Stimulated activated CD4-positive, alpha-beta T cell treated with anti-CD3 and anti-CD28 coated beads, TNF-alpha, amount 100 ng/mL, for 24 hours (primary cell): ENCODE measurements at places on chromosomes 5 and 9.

DNA sequence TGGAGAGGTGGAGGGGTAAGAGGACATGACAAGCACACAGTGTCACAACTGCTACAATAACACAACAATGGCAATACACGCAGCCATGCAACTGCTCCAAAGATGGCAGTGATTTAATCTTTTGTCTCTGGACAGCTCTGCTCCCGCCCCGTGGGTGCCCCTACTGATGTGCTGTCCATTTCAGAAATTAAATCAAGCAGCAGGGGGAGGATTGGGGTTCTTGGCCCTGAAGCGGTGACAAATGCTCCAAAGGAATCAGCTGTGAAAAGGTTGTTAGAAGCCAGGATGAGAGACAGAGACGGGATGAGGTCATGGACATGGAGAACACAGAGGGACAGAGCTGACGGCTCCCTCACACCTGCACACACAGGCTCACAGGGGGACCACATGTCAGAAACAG lies 22.6 kb downstream of the CNTFR start:
- DNase-seq = no peak

DNA sequence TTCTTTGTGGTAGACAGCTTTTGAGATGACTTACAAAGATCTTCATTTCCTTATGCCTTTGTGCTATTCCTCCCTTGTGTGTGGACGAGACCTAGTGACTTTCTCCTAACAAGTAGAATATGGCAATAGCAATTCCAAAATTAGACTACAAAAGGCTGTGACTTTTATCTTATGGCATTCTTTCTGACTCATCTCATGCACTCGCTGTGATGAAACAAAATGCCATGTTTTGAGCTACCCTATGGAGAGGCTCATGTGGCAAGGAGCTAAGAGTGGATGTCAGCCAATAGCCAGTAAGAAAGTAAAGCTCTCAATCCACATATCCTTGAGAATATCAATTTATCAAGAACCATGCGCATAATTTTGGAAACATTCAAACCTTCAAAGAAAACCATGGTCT lies 380.5 kb upstream of the SMC2 start:
- no peak for DNase-seq

- DNase-seq = no peak
These were observed 250.0 kb downstream of the NR3C1 start for GRCh38 chr5:143153332-143154119.

- no peak for DNase-seq
These were observed 157.2 kb upstream of the ISL1 start for GRCh38 chr5:51225789-51226742.

GRCh38 chr9:137449081-137449844 lies 8.1 kb upstream of the ENTPD8 start:
- no peak for DNase-seq

DNA sequence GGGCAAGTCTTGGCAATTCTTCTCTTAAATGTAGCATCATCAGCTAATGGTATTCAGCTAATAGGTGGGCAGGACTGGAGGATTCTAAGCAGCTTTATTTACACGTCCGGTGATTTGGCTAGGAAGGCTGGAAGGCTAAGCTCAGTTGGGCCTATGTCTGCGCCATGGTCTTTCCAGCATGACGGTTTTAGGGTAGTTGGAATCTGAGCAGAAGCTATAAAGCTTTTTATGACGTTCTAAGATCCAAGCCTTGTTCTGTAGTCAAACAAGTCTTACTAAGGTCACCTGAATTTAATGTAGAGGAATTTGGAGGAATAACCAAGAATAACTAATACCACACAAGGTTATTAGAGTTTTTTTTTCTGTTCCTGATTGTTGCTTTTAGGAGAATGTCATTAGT lies 66.2 kb downstream of the CDC42SE2 start:
- no peak for DNase-seq

DNA sequence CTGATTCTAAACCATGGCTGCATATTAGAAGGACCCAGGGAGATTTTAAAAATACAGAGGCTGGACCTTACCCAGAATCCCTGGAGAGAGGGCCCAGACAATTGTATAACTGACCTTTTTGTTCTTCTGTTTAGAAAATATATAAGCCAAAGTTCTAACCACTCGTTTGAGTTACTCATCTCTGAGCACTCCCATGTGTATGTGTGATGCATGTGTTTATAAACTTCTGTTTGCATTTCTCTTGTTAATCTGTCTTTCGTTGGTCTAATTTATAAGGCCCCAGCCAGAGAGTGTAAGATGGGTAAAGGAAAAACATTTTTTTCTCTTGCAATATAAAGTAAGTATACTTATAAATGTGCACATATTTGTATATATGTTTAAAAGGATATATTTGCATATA lies 443.9 kb downstream of the ZNF608 start:
- DNase-seq = no peak

- no peak for DNase-seq
These were observed 356.5 kb downstream of the CCDC171 start for GRCh38 chr9:15909297-15909696.

DNA sequence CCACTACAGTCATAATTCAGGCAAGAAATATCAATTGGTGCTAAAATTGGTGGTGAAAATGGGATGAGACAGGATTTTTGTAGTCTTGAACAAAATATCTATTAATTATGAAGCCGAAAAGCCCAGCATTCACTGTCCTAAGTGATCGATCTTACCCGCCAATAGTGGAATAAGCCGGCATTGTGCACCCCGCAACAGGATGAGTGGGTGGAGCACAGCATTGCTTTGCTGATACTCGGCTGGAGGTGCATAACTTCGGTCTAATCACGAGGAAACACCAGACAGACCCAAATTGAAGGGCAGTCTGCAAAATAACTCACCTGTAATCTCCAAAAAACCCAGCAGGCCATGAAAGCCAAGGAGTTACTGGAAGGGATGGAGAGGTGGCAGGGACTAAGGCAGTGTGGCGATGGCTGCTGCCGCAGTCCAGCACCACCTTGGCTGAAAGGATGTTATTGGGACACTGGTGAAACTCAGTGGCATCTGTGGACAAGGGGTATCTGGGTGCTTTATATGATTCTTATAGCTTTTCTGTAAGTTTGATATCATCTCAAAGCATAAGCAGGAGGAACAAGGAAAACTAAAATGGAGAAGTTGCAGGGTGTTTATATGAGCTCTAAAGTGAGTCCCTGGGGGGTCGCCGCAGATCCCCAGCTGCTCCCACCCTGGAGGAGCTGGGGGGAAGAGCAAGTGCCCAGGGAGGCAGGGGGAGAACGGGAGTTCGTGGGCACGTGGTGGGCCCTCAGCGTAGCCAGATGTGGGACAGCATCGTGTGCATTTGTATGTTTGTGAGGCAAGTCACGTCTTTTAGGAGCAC lies 45.2 kb downstream of the AHRR start:
- DNase-seq = no peak

- DNase-seq = no peak
These were observed 50.7 kb downstream of the SLC44A1 start for GRCh38 chr9:105295201-105295550.

DNA sequence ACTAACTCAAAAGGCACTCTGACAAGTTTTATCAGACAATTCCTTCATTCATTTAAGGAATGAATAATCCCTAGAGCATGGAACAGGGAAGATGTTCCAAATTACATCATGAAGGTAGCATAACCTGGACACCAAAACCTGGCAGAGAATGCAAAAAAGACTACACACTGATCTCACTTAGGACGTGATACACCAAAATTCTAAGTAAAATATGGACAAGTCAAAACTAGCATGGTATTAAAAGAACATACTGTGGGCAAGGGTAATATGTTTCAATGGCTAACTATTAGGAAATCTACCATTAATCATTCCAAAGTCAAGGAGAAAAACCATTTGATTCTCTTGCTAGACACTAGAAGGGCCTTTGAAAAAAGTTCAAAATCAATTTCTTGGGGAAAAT lies 176.5 kb downstream of the HSPA4 start:
- DNase-seq = no peak

DNA sequence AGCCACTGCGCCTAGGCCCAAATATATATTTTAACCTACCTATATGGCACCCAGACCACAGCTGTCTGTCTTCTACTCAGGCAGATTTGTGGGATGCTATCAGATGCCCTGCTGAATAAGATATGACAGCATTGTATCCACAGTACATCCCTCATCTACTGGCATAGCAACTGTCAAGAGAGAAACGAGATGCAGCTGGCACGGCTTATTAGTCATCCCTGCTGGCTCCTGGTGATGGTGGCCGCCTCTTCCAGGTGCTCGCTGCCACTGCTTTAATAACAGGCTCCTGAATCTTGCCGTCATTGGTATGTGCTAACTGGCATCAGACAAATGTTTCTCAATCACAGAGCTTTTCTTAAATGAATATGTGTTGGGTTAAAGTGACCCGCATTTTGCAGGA lies 34.0 kb downstream of the B4GALT1 start:
- no peak for DNase-seq

DNA sequence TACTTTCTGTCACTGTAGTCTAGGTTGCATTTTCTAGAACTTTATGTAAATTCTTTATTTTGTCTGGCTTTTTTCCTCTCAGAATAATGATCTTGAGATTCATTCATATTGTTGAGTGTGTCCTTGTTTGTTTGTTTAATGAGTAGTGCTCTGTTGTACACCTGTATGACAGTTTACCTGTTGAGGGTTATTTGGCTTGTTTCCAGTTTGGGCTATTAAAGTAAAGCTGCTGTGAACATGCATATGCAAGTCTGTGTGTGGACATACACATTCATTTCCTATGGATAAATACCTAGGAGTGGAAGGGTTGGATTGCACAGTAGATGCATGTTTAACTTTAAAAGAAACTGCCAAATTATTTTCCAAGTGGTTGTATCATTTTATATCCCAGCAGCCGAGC lies 30.4 kb downstream of the MVB12B start:
- DNase-seq = no peak

- no peak for DNase-seq
These were observed 73.9 kb downstream of the RORB start for GRCh38 chr9:74570879-74571512.

DNA sequence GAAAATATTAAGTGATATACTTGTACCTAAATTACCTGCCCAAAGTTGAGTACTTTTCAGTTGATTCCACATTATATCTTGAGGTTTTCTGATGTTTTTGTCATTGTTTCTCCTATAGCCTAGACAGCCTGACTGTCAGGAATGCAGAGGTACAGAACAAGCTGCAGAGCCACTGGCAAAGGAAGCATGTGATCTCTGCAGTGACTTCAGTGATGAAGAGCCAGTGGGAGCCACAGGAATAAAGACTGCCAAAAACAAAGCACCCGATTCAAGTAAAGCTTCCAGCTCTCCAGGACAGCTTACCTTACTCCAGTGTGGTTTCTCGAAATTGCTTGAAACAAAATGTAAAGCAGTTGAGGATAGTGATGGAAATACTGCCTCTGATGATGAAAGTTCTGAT lies 96.3 kb downstream of the ERCC6L2 start:
- no peak for DNase-seq

DNA sequence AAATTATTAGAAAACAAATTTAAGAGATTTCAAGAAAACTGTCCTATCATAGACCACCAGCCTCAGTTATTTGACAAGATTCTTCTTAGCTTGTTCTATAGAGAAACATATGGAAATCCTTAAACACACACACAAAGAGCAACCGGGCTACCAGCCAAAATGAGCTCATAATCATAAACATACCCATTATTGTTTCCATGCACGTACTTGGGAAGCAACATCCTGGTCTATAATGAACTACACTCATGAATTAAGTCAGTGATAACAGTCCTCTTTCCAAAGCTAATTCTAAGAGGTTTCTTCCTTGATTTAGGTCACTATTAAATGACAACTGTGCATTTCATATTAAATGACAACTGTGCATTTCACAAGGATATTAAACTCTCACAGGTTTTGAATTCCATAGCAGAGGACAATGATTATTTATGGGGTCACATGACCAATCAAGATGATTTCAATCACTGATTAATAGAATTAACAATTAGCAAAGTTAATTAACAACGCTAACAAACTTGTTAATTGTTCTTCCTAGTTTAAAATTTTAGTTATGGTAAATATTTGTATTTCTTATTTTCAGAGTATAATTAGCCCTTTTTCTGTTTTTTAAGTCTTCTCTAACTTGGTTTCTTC lies 77.0 kb downstream of the OXCT1 start:
- no peak for DNase-seq

DNA sequence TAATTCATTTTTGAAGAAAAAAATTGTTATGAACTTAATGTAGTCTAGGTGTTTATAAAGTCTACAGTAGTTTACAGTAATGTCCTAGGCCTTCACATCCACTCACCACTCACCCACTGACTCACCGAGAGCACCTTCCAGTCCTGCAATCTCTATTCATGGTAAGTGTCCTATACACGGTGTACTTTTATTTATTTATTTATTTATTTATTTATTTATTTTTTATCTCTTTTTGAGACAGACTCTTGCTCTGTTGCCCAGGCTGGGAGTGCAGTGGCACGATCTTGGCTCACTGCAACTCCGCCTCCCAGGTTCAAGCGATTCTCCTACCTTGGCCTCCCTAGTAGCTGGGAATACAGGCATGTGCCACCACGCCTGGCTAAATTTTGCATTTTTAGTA lies 39.3 kb upstream of the PIK3R1 start:
- DNase-seq = no peak

GRCh38 chr9:438961-439768 lies 224.5 kb downstream of the DOCK8 start:
- no peak for DNase-seq

DNA sequence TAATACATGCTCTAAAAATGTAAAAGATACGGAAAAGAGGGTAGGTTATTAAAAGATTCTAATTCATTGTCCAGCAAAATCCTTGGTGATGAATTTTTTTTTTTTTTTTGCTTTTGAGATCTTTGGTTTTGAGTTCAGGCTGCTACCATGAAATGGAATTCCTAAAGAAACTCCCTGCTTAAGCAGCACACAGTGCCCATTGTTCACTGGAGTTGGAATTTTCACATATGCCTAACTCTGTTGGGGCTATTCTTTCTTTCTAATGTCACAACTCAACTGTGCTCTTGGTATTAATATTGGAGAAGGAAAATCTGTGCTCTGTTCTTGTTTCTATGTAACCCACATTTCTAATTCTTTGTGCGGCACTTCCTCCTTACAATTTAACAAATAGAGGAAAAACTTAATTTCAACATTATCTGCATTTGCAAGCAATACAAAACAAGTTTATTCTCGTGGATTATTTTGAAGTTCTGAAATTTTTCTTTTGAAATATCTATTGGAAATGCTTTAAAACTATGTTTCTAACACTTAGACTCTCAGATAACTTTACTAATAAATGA lies 21.6 kb downstream of the MATR3 start:
- DNase-seq = no peak

- no peak for DNase-seq
These were observed 199.6 kb upstream of the DAB2 start for GRCh38 chr5:39624268-39624886.
